Non-pigmented ciliary epithelial cell (primary cell): ENCODE measurements at places on chromosomes 2 and 18.

GRCh38 chr2:236040600-236041328, 127.4 kb downstream of the GBX2 start:
- no peak for DNase-seq

- no peak for DNase-seq
Measured at GRCh38 chr2:33897741-33898140, 298.6 kb upstream of the FAM98A start.

- DNase-seq: peak; percentile 63
Measured at GRCh38 chr2:9201185-9201891, 5.3 kb upstream of the ASAP2 start.

GRCh38 chr18:57218281-57218680, 71.4 kb downstream of the BOD1L2 start:
- no peak for DNase-seq

DNA sequence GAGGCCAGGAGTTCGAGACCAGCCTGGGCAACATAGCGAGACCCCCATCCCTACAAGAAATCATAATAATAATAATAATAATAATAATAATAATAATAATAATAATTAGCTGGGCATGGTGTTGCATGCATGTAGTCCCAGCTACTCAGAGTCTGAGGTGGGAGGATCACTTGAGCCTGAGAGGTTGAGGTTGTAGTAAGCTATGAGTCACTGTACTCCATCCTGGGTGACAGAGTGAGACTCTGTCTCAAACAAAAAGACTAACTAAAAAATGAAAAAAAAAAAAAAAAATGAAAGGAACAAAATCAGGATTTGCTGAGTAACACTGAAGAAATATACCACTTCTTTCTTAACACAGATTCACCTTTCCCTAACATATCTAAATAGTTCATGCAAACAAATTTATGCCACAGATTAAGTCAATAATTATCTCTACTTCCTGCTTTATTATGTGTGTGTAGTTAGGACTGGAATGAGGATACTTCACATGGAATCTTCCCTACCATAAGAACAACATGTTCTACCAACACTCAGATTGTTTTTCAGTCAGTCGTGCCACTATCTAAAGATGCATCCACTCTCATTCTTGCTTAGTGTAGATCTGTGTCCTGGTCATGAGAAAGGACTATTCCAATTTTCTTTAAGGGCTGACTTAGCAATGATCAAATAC, 928.7 kb downstream of the SLC4A3 start:
- DNase-seq: no peak

DNA sequence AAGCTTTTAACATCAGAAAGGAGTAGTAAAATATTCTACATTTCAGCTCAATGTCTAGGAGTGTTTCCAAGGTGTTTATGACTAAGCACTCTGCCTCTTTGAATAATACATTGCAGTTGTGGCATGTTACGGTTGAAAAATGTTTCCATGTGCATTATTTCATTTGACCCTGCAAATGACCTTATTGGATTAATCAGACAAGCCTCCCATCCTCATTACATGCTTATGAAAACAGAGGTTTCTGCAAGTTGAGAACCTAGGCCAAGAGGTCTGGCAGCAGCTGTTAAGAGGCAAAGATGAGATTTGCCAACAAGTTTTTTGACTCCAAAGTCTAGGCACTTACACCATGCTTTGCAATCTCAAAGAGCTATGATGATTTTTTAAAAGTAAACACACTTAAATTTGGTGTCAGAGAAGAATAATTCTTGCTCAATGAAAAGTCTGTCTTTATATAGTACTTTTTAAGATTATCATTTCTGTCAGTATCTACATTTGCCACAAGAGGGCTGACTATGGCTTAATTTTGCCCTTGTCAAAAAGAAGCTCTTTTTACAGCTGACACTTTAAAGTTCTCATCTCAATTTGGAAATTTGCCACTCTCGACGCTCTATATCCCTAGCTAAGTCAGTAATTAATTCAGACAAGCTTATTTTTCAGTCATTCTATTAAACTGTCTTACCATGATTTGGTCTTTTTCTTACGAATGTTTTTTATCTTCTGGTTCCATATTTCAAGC, 260.6 kb downstream of the PAX3 start:
- DNase-seq: peak; percentile 2

DNA sequence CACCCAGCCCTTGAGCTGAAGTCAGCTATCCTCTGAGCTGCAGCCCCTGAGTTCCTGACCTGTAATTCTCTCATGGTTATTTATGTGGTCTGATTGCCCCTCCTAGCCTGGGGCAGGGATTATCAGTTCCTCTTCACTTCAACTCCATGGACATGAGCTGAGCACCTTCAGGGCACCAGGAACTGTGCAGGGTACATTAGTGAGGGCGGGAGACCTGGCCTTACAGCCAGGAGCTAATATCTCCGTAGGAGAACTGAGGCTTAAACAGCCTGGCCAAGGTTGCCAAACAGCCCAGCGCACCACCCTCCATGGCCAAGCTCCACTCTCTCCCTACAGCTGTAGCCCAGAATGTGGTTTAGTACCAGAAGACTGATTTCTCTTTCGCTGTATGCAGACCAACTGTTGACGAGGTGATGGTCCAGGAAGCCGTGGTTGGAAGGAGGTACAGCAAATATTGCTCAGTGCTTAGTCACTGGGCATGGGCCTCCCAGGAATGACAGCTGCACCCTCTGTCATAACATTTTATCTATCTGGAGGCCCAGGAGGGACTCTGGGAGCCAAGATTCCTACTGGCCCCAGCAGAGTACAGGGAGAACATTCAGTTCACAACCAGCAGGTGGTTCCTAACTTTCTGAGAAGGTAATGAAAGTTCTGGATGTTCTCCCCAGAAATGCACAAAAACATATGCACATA, 228.7 kb upstream of the SIX2 start:
- peak; percentile 91 for DNase-seq

DNA sequence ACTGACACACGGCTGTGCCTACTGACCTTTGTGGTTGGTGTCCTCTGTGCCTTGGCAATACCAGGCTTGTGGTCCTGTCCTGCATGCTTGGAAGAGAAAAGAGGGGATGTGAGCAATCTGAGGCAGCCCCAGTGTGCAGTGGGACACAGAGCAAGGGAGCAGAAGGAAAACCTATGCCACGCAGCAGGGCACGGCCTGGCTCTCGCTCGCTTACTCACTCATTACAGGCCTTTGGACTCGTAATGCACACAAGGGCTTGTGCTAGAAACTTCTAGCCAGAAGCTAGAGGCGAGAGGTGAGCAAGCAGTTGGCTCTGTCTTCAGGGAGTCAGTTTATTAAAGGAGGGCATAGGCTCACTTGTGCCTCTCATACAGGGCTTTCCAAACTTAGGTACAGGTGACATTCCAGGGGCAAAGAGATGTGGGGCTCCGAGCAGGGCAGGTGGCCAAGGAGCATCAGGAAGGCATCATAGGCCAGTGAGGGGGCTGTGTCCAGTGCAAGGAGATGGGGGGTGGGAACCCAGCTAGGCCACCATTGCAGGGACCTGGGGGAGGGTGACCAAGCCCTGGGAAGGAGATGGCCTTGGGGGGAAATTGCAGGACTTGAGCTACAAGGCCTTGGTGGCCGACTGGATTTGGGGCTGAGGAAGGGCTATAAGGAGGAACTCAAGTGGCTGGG, 100.8 kb downstream of the DYSF start:
- DNase-seq: no peak

DNA sequence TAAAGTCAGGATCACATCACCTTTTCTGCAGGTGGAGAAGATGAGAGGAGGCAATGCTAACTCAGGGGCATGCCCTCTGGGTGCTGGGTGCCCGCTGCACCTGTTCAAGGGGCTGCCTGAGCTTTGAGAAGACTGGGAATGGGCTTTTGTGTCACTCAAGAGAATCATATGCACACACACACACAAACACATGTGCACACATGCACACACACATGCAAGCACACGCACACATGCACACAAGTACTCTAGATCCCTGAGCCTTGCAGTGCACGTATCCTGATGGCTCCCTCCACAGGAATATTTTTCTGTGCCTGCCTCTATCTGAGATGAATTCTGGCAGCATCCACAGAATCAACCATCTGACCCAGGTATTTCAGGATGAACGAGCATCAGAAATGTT, 110.0 kb upstream of the TEX51 start:
- DNase-seq: no peak

- DNase-seq: no peak
Measured at GRCh38 chr2:74130211-74130995, 17.3 kb downstream of the BOLA3 start.

- no peak for DNase-seq
Measured at GRCh38 chr2:176876493-176877103, 336.0 kb upstream of the HNRNPA3 start.

DNA sequence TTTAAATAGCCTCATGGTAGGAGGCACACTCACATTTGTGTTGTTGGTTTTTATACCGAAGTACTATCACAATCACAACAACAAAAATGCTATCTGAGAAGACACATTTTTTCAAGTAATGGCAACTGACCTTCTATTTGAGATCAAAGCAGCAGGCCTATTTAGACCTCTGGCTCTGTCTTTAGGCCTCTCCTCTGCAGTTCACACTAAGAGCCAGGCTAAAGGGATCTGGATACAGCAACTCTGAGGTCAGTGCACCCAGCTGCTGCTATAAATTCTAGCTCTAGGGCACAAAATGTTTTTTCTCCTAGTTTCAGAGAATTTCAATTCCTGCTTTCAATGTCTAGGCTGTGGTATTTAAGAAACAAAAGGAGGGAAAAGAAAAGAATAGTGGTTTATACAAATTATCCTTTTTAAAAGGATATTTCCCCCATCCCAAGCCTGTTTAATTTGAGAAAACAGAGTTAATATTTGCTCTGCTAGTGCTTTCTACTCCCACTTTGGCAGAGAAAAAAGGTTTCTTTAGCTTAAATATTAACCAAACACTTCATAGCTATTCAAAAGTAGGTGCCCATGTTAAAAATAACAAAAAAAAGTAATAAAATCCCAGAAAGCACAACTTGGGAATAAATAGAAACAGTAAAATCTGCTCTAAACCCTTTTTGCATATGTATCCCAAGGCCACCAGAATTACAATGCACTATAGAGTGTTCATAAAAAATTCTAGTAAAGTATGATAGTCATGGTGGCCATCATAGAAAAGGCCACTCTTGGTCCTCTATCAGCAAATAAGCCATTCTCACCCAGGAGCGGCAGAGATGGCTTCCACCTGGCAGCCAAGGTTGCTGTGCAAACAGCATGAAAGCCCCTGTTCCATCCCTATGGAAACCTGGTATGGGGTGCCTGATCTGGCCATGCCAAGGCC, 293.6 kb upstream of the SESTD1 start:
- DNase-seq: no peak

DNA sequence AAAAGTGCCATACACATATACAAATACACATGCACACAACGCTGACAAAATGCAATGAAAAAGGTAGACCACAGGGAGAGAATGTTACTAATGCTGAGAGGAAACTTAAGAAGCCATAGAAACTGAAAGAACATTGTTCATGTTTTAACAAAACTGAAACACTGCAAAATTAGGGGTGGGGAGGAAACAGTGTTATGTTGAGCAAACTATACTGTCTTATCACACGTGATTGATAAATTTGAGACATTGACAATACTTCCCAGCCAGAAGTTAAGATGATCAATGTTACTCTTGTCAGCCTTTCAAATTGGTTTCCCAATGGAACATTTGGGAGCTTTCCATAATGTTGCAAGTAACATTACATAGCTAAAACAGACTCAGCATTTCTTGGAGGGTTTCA, 165.5 kb downstream of the L3MBTL4 start:
- DNase-seq: no peak

DNA sequence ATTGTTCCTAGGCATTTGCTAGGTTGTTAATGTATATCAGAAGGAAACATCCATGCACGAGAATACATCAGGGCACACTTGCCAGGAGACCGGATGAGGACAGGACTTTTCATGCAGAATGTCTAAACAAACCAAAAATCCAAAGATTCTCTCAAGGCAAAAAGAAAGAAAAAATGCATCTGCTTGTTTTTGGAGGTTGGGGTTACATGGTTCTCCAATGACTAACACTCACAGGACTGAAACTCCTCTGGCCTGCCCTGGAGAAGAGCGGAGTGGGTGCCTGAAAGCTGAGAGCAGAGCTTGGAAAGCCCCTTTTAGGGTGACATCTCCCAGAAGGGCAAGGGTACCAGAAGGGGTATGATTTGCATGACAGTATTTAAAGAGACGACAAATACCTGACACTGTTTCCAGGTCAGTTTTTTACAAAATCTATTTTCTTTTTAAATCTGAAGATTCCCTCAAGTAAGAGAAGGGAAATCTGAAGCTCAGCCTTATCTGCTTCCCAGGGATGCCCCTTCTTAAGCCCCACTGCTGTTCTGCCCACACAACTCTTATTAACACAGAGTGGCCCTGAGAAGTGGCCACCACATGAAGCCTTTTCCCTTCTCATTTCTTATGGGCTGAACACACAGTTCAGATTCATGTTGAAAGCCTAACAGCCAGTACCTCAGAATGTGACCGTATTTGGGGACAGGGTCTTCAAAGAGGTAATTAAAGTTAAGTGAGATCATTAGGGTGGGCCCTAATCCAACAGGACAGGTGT, 216.4 kb downstream of the STK39 start:
- peak; percentile 56 for DNase-seq

DNA sequence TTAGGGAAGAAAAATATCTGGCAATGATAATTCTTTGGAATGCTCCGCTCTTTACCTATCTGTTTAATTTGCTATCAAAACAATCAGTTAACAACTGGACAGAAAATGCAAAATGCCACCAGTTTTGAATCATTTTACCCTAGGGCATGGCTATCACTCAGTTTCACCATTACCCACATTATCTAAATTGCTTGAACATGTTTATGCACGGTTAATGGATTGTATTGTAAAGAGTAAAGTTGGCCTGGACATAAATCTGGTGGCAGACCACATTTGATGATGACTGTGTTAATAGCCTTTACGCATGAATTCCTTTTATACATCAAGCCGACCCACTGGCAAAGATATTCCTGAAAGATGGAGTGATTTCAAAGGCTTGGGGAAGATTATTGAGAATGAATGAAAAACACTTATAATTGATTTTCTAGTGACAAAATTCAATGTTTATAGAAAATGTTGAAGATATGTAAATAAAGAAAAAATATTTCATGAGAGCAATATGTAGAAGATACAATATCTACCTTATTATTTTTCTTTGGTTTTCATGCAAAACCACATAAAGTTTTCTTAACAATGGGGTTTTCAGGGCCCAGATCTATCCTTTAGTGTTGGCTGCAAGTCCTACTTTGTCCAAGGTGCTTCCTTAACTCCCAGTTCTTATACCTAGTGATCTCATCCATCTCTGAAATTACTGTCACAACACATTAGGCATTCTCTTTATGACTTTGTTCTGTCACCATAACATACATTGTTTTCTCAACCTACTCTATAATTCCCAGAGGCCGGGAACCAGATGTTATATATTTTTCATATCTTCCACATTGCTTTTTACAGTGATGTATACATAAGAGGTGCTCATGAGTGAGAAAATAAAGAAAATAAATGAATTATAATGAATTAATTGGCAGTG, 265.1 kb downstream of the RIT2 start:
- DNase-seq: no peak
